ENCODE measurements at places on chromosomes 7 and 10. TPM values are rescaled to one million over a fixed set of nuclear protein-coding genes. Genes with fewer than 3 reads are reported as not detected.

Gene REPIN1
- 116 TPM for total RNA-seq

Gene ATOH7
- total RNA-seq: not detected

Gene NPFFR1
- 0.03 TPM for total RNA-seq

Gene SPDYE9
- not detected for total RNA-seq

Gene MARVELD1
- total RNA-seq: 6.4 TPM

Gene TRIM4
- total RNA-seq: 6.9 TPM

Gene SH2B2
- total RNA-seq: 0.67 TPM

Gene AFAP1L2
- 5.3 TPM for total RNA-seq

Gene ARHGEF35
- total RNA-seq: 0.67 TPM

Gene CCL24
- total RNA-seq: not detected

Gene LRRC17
- total RNA-seq: 1.0 TPM

Gene BTBD16
- not detected for total RNA-seq

Gene BAMBI
- 13.2 TPM for total RNA-seq

Gene FAM180A
- total RNA-seq: 5.9 TPM

Gene HOXA10
- not detected for total RNA-seq

Gene NPC1L1
- total RNA-seq: 0.13 TPM

Gene ADRA2A
- 0.67 TPM for total RNA-seq
